NCI-H524 treated with DMSO at 0.1 percent for 48 hours (cell line): ENCODE measurements at places on chromosomes 3 and 15.

GRCh38 chr15:58852347-58852746 lies 81.1 kb downstream of the SLTM start:
- no peak for DNase-seq

DNA sequence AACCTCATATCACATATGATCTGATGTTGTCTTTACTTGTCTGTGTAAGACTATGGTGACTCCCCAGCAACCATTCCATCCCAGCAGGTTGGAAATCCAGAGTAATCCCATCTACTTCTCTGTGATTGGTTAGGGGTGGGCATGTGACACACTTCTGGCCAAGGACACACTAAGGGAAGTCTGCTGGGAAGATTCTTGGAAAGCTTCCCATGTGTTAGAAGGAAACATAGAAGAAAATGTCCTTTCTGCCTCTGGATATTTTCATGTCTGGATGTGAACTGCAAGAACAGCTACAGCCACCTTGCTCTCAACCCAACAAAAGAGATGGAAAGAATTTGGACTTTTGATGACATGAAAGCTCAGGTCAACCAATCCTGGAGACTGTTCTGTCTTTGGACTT lies 2.6 kb upstream of the UBE2Q2 start:
- DNase-seq = no peak

GRCh38 chr15:39270934-39271333 lies 309.9 kb upstream of the THBS1 start:
- no peak for DNase-seq

- DNase-seq = no peak
Measured at GRCh38 chr3:183991403-183991802, 26.3 kb downstream of the ABCC5 start.

DNA sequence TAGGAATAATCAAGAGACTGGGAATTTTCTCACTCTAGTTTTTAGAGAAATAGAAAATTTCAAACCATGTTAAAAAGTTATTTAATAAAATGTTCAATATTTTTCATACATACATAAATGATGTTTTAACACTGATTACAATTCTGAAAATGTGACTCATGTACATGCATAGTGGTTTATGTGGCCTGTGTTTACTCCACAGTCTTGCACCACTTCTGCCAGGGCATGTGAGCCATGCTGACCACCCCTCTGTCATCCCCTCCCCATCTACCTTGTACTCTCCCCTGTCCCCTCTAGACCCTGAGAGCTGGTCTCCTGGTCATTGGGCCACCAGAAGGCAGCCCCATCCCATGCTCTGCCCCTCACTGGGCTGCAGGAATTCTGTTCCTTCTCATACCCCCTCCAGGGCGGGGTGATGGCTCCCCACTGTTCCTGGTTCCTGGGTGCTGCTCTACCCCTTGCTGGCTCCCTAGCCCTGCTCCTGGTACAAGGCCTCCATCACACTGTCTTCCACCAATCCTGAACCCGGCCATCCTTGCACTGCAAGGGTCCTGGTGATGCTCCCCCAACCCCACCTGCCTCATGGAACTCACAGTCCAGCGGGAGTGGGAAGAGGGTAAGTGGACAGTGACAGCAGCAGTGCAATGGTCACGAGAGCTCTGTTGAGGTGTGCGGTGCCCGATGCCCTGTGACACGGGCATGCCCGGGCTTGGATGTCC lies 24.2 kb upstream of the SLC41A3 start:
- DNase-seq = no peak

- no peak for DNase-seq
Measured at GRCh38 chr15:41980654-41981323, 8.4 kb upstream of the EHD4 start.

- no peak for DNase-seq
Measured at GRCh38 chr15:41942886-41943285, 29.5 kb downstream of the EHD4 start.

DNA sequence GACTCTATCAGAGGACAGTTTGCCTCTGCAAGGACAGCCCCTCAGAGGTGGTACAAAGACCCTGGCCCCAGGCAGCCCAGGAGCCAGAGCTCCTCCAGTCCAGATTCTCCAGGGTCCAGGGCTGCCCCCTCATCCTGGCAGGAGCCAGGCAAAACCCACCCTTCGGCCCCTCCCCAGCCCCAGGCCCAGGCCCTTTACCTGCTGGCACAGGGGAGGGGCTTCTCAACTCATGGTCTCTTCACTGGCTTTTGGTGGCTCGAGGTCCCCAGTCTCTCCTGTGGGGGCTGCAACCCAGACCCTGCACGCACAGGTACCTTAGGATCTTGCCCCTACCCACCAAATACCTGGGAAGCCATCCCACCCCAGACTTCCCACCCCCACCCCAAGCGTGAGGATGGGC lies 8.5 kb downstream of the NEIL1 start:
- DNase-seq = no peak

DNA sequence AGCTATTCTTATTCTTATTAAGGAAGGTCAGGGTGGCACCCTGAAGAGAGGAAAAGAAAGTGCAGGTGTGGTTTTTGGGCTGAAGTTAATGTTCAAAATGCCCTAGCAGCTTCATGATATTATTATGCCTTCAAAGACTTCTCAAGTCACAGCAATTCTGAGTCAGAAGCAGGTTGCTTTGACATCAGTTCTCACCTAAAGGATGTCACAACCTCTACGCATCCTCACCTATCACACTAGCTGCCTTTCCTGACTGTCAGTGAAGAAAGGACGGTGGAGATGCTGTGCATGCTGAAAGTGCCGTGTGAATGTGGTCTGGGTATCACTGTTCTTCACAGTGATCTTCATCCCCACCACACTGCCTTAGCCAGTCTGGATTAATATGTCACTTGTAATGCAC lies 49.6 kb downstream of the NPTN start:
- DNase-seq = no peak

- no peak for DNase-seq
Measured at GRCh38 chr3:10602271-10602670, 96.9 kb upstream of the ATP2B2 start.

- DNase-seq = no peak
Measured at GRCh38 chr3:42229942-42230688, 35.9 kb downstream of the CCK start.

DNA sequence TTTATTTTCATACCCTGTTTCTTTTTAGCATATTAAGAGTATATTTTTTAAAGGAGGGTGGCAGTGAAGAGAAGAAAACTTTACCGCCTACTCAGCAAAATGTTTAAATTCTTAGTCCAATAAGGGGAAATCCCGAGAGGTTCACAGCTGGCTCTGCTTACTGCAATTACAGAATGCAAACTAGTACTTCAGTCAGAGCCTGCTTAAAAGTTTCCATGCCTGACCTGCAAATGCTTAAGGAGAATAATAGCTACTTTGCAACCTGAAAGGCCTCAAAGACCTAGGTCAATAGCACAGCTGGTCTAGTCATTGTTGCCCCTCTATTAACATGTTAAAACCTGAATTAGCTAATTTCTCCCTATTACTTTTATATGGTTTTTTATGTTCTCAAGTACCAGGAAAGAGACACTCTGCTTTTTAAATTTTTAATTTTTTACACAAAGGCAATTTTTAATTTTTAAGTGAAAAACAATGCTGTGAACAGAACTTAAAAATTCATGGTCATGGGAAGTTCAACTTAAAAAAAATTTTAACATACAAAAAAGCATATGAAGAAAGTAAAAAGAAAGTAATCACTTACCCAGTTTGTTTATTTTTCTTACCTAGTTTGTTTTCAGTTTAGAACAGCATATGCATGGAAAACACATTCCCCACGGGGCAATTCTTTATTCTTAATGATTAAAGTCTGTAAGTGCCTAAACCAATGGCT lies 79.2 kb downstream of the P3H2 start:
- no peak for DNase-seq

- no peak for DNase-seq
Measured at GRCh38 chr3:72766866-72767265, 81.4 kb downstream of the SHQ1 start.

DNA sequence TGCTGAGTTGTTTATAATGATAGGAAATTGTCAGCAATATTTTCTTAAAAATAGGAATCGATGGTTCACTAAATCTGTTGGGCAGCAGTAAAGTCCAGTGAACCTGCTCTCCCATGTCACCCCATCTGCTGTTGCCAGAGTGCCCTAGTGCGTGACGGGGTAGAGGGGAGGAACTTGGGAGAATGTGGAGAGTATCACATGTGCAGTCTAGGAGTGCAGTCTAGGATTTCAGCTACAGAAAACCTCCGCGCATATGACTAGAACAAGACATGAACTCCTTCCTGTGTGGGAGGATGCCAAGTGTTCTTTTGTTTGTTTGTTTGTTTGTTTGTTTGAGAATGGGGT lies 74.6 kb upstream of the ACAD9 start:
- no peak for DNase-seq

- no peak for DNase-seq
Measured at GRCh38 chr15:56968821-56969220, 50.4 kb downstream of the TCF12 start.

DNA sequence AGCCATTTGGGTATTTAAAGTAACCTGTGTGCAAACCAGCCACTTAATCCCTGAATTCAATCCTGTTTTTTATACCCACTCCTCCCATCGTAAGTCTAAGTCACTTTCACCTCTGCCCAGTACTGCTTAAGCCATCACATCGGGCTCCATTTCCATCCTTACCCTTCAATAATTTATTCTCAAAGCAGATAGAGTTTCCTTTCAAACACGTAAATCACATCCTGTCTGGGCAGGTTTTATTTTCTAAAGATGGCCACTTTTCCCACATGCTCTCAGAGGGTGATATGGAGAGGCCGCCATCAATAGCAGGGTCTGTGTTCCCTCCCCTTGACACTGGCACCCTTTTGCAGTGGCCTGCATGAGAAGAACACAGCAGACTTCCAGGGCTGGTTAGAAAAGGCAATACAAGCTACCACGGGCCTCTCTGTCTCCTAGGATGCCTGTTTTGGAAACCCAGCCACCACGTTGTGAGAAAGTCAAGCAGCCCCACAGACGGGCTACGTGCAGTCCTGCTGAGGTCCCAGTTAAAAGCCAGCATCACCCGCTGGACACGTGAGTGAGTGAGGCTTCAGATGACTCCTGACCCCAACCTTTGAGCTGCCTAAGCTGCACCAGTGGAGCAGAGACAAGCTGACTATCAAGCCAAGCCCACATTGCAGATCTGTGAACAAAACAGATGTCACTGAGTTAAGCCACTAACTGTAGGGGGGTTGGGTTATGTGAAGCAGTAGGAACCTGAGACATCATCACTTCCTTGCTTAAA lies 241.8 kb upstream of the SLCO3A1 start:
- DNase-seq = peak; percentile 67

DNA sequence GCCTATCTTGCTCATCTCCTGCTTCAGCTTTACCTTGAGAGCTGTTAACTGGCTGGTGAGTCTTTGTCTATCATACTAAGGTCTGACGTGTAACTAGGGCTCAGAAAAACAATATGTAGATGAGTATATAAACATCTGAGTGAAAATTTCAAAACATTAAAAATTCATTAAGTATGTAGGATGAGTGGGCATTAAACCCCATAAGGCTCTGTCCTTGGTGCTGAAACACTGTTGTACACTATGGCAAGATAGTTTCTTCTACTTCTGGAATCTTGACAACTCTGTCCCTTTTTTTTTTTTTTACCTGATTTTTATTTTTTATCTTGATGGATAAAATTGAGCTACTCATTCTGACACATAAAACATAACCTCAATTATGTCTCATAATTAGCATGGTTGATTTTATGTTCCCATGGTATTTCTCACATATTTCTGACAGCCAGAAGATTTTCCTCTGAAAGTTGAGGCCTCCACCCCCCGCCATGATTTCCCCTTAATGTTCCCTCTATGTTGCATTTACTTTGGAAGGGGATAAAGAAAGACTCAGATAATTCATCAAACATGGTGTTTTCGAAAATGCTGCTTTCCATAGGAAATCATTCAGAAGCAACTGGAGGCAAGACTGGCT lies 54.3 kb downstream of the DGKG start:
- no peak for DNase-seq

DNA sequence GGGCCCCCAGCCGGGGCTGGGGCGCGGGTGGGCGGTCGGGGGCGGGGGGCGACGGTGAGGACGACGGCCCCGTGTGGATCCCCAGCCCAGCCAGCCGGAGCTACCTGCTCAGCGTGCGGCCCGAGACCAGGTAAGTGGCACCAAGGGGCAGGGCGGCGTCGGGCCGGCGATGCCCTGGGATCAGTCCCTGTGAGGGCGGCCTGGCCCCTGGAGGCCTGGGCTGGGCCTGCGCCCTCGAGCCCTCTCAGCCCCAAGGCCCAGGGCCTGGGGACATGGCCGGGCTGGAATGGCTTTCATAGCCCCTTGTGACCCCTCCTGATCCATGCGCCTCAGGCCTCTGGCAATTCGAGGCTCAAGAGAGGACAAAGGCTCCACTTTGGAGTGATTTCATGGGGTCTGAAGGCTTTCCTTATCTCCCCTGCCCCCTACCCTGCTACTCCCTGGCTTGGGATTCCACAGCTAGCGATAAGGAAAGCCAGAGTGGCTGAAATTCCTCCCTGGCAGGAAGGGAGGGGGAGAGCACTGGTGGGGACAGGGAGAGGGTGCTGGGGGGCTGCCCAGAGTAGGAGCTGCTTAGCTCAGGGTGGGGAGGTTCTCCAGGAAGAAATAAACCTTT lies 418 bp downstream of the ALPK3 start:
- no peak for DNase-seq

GRCh38 chr3:14170531-14171159 lies 7.8 kb downstream of the XPC start:
- DNase-seq = no peak

DNA sequence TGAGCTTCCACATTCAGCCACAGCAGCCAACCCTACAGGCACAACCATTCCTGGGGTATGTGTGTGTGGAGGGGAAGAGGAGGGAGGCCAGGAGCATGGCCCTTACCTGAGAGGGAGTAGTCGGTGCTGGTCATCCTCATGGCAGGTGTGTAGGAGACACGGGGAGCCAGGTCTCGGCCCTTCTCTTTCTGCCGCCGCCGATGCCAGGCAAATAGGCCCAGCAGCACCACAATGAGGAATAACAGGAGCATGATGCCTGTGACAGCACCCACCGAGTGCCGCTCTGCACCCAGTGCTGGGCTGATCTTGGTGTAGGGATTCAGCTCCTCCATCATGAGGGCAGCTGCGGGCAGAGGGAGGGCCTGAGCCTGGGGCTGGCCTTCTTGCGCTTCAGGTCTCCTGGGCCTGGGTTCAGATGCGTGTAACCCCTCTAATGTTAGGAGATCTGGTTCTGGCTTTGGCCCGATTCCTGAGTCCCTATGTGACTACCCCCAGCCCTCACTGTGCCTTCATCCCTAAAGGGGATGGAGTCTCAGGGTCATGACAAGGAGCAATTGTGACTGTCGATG lies 44.4 kb downstream of the RAB11A start:
- no peak for DNase-seq
